ENCODE measurements at places on chromosomes 1 and 21. TPM values are rescaled to one million over a fixed set of nuclear protein-coding genes. Genes with fewer than 3 reads are reported as not detected.
A peak's percentile ranks its signal among the peaks of the same experiment; 100 is the strongest.

- DNase-seq = peak; percentile 55
Measured at GRCh38 chr1:86191958-86192357, 35.4 kb upstream of the COL24A1 start.

DNA sequence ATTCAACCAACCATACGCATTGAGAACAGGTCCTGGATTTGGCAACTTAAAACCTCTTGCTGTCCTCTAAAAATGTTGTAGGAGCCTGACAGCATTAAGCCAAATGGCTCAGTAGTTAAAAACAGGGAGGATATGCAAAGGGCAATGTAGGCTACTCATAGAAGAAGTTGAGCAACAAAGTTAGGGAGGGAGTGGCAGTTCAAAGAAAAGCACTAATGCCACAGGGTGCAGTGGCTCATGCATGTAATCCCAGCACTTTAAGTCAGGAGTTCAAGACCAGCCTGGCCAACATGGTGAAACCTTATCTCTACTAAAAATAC, 92.9 kb upstream of the ERG start:
- no peak for DNase-seq

DNA sequence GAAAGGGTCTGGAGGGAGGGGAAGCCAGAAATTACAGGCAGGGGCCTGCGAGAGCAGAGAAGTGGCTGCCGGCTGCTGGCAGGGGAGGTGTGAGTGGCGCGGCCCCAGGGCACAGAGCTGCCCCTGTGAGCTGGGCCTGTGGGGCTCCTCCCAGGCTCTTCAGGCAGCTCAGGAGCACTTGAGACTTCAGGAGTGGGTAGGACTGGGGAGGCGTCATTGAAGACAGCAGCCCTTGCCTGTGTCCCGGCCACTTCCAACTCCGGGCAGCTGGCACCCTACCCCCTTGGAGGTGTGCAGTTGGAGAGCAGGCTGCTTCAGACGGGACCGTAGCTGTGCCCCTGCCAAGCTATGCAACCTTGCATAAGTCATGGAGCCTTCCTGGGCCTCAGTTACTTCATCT, 87.5 kb upstream of the ACTL8 start:
- no peak for DNase-seq

- peak; percentile 69 for DNase-seq
Measured at GRCh38 chr1:204398197-204399125, 13.2 kb downstream of the PPP1R15B start.

CR1L gene
- not detected for total RNA-seq

SPRR2E gene
- not detected for total RNA-seq

GJA9 gene
- total RNA-seq = not detected

DNA sequence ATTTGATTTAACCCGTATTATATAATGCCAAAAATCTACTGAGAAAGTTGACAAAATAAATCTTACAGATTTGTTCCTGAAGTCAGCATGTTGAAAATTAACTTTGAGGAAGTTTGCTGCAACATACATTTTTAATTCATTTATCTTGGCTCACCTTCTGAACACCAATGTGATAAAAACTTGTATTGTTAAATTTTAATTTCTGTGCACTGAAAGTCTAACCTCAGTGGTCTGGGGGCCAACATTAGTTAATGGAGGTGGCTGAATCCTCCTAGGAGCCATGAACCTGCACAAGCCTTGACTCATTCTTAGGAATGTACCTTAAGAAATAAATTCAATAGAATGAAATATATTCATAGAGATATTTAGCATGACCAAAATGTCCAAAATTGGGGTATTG, 95.3 kb downstream of the ADSS2 start:
- DNase-seq = no peak

SPATC1L gene
- total RNA-seq = 3.8 TPM

RCAN1 gene
- total RNA-seq = 183 TPM

GRCh38 chr1:64679177-64679576, 65.7 kb upstream of the RAVER2 start:
- no peak for DNase-seq

GPR25 gene
- total RNA-seq = not detected

GRCh38 chr1:59877108-59877682, 49.4 kb downstream of the CYP2J2 start:
- no peak for DNase-seq

FMO3 gene
- not detected for total RNA-seq

GRCh38 chr21:44436958-44437357, 18.4 kb upstream of the LRRC3 start:
- no peak for DNase-seq

IL10 gene
- total RNA-seq = not detected

DNA sequence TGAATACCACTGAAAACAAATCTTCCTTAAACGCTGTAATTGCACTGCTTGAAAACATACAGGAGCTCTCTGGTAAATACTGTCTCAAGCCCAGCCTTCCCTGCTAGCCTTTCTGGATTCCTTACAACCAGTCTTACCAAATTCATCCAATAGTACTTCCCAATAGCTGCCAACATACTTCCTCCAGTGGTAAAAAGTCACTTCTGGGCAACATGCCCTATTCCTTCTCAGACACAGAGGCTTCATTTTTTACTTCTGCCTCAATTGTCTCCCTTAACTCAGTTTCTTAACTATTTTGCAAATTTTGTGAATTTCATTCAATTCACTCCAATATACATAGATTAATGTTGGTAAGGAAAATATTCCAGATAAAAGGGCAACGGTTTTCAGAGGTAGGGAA, 166.3 kb downstream of the TBX15 start:
- no peak for DNase-seq

VHLL gene
- total RNA-seq = 0.28 TPM

All from IMR-90 (cell line).